ENCODE measurements at places on chromosomes 16 and 17.

- DNase-seq: no peak
These were observed 33.2 kb downstream of the UBE2O start for GRCh38 chr17:76419576-76420260.

GRCh38 chr16:47059991-47060390 is 83.8 kb downstream of the NETO2 start:
- no peak for DNase-seq

- DNase-seq: no peak
These were observed 13.7 kb downstream of the GLP2R start for GRCh38 chr17:9839433-9839832.

DNA sequence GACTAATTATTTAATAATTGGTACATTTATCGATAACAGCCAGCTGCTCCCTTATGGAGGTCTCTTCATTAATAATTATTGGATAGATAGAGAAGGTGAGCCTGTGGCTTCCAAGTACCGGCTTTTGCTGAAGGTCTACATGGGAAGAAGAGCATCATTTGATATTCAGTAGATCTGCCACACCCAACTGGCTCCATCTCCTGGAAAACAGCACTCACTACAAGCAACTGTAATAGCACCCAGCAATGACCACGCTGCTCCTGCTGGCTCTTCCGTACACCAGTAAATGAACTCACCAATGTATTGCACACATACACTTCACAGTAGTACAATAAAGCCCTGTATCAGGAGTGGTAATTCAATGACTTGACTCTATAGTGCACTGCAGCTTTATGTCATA is 19.5 kb downstream of the MARVELD3 start:
- DNase-seq: no peak

DNA sequence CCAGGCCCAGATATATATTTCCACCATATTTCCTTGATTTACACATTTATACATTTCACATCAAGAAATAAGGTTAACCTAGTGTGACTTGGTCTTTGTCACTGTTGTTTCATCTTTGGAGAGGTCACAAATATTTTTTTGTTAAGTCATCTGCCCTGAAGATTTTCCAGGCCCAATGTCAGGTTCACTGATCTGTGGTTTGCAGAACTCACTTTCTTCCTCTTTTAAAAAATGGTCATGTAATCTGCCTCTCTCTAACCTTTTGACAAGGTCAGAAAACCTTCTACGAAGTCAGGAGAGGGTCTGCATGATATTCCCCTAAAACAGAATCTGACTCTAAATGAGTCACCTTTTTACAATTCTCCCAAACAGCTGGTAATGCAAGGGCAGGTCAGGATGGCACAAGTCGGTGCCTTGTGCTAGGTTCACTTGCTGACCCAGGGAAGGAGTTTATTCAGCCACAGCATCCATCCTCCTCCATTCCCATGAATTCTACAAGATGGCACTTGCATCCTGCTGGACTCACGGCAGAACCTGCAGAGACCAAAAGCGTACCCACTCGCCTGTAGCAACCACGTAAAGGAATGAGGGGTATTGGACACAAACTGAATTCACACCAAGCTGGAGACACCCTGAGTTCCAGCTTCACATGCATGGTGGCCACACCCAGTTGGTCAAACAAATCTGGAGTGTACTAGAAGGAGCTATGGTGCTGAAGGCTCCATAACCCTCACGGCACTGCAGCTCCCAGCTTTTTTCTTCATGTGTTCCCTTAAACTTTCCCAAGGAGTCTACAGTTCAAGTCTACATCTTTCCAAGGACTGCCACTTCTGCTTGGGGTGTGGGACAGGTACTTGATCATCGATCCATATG is 1.6 kb upstream of the KIAA0513 start:
- DNase-seq: no peak

DNA sequence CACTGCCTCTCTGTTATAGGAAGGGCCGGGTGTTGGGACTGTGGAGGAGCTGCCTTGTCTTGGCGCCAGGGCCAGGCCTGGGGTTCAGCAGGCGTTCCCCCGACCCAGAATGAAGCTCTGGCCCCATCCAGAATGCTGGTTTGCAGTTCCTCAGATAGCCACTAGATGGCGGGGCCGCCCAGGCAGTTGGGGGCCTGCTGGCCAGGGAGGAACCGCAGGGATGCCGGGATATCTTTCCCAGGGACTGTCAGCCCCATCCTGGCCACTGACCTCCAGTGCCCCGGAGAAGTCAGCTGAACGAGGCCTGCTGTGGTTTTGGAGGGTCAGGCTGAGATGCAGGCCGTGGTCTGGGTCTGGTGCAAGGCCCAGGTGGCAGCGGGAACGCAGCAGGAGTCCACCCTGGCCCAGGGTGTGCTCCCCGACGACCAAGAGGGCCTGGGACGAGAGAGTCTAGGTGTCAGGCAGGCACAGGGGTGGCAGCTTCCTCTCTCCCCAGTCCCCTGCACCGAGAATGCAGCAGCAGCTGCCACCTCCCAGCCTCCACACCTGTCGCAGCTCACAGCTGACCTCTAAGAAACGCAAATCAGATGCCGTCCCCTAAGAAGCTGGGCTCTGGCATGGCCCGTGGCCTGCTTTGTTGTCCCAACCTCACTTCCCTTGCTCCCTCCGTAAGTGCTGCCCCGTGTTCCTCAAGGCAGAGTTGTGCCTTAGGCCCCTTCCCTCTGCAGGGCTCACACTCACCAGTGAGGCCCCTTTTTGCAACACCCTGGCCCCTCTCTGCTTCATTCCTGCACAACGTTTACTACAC is 51.2 kb downstream of the RMI2 start:
- peak; percentile 38 for DNase-seq

- DNase-seq: no peak
These were observed 31.0 kb downstream of the CPNE2 start for GRCh38 chr16:57123216-57123973.

GRCh38 chr16:67545665-67546024 is 16.7 kb upstream of the CTCF start:
- no peak for DNase-seq

DNA sequence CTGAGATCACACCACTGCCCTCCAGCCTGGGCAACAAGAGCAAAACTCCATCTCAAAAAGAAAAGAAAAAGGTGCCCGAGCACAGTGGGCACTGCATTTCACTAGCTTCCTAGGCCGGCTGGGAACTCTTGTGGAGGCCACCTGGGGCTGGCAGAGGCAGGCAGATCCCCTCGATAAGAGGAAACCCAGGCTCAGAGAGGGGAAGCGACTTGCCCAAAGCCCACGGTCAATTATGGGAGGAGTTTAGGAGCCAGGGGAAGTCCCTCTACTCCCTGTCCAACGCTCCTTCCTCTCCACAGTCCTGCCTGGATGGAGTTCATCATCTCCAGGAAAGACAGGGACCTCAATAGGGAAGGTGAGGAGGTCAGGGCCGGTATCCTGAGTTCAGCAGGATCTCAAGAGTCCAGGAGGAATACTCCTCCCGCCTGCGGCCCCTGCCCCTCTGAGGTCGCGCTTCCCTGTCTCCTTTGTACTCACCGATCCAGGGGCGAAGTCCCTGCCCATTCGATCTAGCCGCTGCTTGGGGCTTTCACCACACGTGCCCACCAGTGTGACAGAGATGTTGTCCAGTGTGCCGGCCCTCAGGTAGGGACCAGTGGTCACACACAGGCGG is 841 bp downstream of the ALOXE3 start:
- no peak for DNase-seq

DNA sequence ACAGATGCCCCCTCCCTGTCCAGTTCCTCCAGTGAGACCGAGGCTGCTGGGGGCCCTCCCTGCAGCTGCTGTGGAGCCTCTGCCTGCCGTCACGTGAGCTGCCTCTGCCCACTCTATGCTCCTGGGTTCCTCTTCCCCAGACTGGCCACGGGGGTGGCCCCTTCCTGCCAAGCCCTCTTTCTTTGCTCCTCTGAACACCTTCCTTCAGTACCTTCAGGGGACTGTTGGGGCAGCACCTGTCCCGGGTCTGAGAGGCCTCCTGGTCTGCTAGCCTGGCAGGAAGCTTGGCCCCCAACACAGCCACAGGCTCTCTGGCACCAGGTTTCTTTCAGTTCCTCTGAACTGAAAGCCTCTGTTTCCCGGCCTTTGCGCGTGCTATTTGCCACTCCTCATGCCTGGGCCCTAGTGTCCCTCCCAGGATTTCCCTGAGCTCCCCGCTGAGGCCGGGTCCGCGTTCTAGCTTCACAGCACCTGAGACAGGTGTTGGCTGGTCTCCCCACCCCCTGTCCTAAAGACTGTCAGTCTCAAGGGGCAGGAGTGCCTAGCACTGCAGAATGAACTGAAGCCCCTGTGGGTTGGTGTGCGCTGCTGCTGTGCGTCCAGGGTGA is 6.6 kb upstream of the ATP6V0C start:
- DNase-seq: no peak

DNA sequence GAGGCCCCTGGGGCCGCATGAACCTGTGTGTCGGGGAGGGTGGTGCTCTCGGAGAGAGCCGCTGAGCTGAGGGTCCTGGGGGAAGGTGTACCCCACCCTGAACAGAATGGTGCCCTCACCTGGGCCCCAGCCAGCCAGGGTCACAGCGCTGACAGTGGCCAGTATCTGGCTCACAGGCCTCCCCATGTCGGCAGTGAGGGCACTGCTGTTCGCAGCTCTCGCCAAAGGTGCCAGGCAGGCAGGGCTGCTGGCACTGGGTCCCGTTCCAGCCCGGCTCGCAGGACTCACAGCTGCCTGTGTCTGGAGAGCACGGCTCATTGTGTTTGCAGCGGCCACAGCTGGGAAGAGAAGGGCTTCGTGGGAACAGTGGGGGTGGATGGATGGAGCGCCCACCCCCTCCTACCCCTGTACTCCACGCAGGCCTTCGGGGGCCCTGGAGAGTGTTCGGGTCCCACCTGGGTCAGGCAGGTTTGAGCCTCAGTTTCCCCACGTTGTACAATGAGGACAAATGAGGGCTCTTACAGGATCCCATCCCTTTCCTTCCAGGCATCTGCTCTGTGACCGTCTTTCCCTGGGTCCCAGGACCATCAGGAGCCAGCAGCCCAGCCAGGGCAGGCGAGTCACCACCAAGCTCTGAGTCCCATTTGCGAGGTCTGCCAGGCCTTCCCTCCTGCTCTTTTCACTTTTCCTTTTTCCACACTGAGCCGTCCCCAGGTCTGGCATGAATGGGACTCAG is 5.0 kb downstream of the SCARF1 start:
- no peak for DNase-seq

DNA sequence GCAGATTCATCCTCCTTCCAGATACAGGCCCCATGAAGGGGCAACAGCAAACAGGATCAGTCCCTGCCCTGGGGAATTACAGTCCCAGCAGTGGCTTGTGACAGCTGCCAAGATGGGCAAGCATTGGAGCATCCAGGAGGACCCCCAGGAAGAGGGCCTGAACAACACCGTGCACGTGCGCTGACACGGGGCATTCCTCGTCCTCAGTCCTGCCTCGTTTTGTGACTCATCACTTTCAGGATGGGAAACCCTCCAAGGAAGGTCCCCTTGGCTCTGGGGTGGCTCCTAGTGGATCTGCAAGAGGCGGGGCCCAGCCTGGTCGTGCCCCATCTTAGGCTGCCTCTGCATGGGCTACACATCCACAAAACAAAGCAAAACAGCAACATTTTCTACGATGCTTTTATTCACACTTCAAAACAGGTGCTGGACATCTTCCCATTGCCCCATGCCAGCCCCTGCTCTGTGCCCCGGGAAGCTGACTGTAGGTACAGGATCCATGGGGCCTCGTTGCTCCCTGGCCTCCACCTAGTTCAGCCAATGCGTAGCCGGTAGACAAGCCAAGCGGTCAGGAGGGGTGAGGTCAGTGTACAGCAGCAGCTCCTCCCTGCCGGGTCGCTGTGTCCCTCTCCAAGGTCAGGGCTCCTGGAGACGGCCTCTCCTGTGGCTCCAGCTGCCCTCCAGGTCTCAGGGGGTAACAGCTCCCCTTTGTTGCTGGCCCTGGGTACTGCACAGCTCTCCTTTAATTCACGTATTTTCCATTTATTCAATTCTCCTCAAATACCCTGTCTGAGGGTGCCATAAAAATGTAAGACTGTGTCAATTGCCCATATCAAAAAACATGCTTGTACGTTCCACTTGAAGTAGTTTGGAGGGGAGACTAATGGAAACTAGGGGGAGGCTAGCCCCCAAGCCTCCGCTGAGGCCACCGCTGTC is 32.2 kb downstream of the ACTG1 start:
- DNase-seq: no peak

DNA sequence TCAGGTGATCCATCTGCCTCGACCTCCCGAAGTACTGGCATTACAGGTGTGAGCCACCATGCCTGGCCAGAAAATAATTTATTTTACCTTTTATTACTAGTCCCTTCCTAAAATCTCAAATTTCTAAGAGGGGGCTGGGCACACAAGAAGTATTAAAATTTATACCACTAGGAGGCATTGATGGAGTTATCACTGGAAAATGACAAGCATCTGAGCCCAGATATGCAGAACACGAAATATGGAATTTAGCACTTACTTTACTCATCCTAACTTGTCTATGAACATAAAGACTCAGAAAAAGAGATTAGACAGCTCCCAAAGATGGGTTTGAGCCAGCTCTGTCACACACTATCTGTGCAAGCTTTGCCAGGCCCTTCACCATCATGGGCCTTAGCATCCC is 46.4 kb downstream of the STAT5A start:
- no peak for DNase-seq

DNA sequence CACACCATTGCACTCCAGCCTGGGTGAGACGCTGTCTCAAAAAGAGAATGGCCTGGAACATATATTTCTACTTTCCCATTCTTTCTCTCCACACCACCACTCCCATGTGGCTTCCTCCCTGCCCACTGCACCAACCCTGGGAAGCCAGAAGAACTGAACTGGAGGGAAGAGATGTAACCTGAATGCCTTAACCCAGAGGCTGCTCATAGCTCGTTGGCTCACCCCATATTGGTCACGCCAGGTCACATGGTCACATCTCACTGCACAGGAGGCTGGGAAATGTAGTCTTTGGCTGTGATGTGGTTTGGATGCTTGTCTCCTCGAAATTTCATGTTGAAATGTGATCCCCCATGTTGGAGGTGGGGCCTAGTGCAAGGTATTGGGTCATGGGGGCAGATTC is 5.9 kb upstream of the DNAH17 start:
- no peak for DNase-seq

DNA sequence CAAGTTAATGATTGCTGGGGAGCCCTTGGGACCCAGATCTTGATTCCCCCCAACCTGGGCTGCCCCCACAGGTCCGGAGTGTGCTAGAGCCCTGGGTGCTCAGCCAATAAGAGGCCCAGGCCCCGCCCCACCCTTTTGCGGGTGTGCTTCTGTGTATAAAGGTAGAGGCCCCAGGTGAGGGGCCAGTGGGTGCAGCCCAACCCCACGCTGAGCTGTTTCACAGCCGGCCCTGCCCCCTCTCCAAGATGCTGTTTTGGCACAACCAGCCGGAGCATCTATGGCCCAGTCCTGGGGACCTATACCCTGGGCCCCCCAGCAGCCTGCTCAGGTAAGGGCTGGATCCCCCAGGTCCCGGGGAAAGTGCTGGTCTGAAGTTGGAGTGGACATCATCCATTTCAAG is 11.8 kb upstream of the STAC2 start:
- no peak for DNase-seq

DNA sequence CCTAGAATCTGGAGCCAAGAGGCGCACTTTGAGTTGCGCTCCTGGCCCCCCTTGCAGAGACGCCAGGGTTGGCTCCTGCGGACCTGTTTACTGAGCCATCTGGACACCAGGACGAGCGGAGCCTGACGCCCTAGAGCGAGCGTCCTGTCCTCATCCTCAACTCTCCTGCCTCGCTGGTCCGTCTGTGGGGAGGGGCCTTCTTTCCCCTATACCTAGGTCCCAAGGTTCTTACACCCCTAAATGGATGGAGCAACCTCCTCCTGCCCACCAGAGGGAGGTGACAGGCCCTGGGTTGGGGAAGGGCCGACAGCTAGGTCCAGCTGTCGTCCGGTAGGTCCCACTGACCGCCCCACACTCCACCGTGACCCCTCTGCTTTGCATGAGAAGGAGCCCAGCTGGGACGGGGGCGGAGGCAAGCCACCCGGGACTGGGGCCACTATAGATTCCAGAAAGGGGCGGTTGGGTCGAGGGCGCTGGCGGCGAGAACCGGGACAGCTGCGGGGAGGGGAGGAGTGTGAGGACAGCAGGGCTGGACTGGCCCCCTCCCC is 3.1 kb upstream of the LHX1 start:
- DNase-seq: no peak
